ENCODE measurements at places on chromosomes 7 and 10.

- H3K4me1 ChIP-seq, result peaks cover 40% of the 10 kb centered on the region
- peaks cover 4% of the 10 kb centered on the region for H3K36me3 ChIP-seq
- H3K4me3 ChIP-seq, result peak within 1 kb of the TSS; percentile 91
- ATAC-seq, result peak; percentile 89
Observed at GRCh38 chr10:92573798-92574547, at the start of gene IDE. Gene IDE, minus strand, starts transcription at chr10:92574093. Its CDS starts 74 bp downstream, at chr10:92574019.

DNA sequence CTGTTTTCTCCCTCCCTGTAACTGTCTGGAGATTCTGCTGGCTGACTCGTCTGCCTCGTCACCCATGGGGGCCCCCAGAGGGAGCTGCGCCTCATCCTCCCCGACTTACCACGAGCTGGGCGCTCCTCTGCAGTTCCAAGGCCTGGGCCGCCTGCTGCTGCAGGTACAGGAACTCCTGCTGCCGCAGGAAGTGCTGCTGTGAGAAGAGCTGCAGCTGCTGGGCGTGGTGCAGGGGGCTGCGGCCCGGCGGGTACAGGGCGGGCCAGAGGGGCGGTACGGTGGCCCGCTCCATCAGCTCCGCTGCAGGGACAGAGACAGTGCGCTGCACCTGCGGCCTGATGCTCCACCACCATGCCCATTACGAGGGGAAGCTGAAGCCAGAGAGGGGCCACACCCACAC is 47.7 kb downstream of the TNRC18 start:
- peaks cover 2% of the 10 kb centered on the region for H3K4me1 ChIP-seq
- peaks cover 43% of the 10 kb centered on the region for H3K36me3 ChIP-seq
- no peak overlapping the region for H3K27ac ChIP-seq
- H3K4me3 ChIP-seq, result no peak overlapping the region
- ATAC-seq, result no peak
- H3K27me3 ChIP-seq, result no peaks in the 10 kb centered on the region

- H3K36me3 ChIP-seq, result peaks cover 7% of the 10 kb centered on the region
- peak overlapping the region; percentile 90 for H3K4me3 ChIP-seq
- ATAC-seq, result peak; percentile 90
- peaks cover 72% of the 10 kb centered on the region for H3K4me1 ChIP-seq
- H3K27me3 ChIP-seq, result no peaks in the 10 kb centered on the region
- H3K27ac ChIP-seq, result peak overlapping the region; percentile 96
Observed at GRCh38 chr7:105677817-105678573, 96.7 kb upstream of the EFCAB10 start.

GRCh38 chr7:44712012-44712411 is 36.6 kb upstream of the ZMIZ2 start:
- H3K4me1 ChIP-seq, result peaks cover 7% of the 10 kb centered on the region
- H3K27me3 ChIP-seq, result no peaks in the 10 kb centered on the region
- peaks cover 28% of the 10 kb centered on the region for H3K36me3 ChIP-seq
- no peak for ATAC-seq
- H3K4me3 ChIP-seq, result no peak overlapping the region

- H3K4me3 ChIP-seq, result no peak overlapping the region
- no peak for ATAC-seq
- H3K4me1 ChIP-seq, result no peaks in the 10 kb centered on the region
- no peaks in the 10 kb centered on the region for H3K36me3 ChIP-seq
- no peak overlapping the region for H3K27ac ChIP-seq
Observed at GRCh38 chr10:56763090-56763489, 402.0 kb upstream of the ZWINT start.

DNA sequence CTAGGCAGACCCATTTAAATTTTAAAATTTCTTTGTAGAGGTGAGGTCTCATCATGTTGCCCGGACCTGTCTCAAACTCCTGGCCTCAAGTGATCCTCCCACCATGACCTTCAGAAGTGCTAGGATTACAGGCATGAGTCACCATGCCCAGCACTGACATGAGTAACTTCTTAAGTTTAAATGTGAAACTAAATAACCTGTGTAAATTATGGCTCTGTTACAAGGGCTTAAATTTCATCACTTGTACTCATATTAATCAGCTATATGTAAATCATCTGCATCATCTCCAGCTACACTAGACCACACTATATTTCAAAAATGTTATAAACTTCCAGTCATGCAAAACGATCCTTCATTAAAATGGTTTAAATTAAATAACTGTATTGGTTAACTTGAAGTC is 56.1 kb downstream of the ATAD1 start:
- H3K36me3 ChIP-seq, result peaks cover 37% of the 10 kb centered on the region
- H3K27ac ChIP-seq, result no peak overlapping the region
- peak; percentile 53 for ATAC-seq
- H3K4me3 ChIP-seq, result no peak overlapping the region

DNA sequence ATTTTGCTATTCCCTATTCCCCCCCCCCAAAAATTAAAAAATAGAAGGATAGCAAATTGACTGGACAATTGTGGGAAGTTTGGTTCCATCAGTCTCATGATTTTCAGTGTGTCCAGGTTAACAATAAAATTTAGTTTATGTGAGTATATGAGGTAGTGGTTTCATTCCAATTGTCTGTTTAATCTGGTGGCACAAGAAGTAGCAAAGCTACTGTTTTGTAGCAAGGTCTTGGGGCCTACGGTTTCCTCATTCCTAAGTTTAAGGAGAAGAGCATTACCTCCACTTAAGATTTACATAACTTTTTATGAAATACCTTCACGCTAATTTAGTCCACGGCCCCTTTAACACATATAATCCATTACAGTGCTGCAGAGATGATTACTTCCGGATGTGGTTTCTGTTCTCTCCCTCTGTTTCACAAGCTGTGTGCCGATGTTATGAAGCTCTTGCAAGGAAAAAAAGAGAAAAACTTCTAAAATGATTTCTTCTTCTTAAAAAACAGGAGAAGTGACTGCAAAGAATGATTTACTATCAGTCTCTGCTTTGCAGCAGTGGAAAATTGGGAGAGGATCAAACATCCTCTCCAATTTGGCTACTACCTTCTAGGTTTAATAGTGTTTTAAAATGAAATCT is 32.7 kb upstream of the NPVF start:
- H3K27me3 ChIP-seq, result peaks cover 41% of the 10 kb centered on the region
- no peaks in the 10 kb centered on the region for H3K36me3 ChIP-seq
- H3K4me3 ChIP-seq, result no peak overlapping the region
- ATAC-seq, result no peak

GRCh38 chr7:101725921-101726320 is 91.5 kb upstream of the CUX1 start:
- no peak overlapping the region for H3K27ac ChIP-seq
- no peak for ATAC-seq
- H3K4me3 ChIP-seq, result no peak overlapping the region
- H3K27me3 ChIP-seq, result no peaks in the 10 kb centered on the region
- H3K36me3 ChIP-seq, result no peaks in the 10 kb centered on the region

Data from stimulated activated memory B cell treated with anti-CD40 and anti-IgM and Interleukin-4, amounts not matched to agents 10 μg/mL and 1 μg/mL and 100 μg/mL, for 72 hours (primary cell).